ENCODE measurements at places on chromosomes 3 and 15.
A peak's percentile ranks its signal among the peaks of the same experiment; 100 is the strongest.

- DNase-seq, result no peak
Observed at GRCh38 chr15:72397796-72398588, at the start of gene TMEM202. Gene TMEM202, plus strand, starts transcription at chr15:72398305. Its CDS starts 22 bp downstream, at chr15:72398327.

GRCh38 chr3:127444761-127445160 lies 145.8 kb downstream of the TPRA1 start:
- DNase-seq, result no peak

DNA sequence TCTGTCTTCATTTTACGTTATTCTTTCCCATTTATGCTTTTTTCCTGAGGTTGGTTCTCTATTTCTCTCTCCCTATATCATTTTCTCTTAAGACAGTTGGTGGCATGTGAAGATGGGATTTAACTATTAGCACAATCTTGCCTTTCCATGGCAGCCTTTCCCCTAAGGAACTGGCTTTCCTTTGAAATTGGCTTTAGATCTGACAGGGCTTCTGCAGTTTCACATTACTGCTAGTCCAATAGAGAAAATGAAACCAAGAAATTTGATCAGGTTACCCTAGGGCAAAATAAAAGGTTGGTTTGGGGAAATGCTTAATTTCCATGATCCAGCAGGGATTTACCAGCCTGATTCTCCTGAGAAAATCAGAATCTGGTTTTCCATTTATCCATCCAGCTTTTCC lies 22.7 kb upstream of the CHL1 start:
- no peak for DNase-seq

DNA sequence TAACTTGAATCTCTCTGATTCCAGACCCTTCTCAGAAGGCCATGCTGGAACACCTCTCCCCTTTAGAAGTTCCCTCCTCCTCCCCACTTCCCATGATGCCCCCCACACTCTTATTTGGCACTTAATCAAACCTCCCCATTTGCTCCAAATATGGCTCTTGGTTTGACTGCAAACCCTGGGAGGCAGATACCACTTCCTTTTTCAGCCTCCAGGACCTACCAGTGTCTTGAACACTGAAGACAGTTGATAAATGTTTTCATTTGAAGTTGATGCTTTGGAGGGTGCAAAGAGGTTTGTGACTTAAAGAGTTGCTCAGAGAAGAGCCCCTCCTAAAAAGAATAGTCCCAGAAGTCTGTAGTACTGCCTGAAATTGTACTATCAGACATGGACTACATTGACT lies 61.5 kb downstream of the SEMA5B start:
- no peak for DNase-seq

DNA sequence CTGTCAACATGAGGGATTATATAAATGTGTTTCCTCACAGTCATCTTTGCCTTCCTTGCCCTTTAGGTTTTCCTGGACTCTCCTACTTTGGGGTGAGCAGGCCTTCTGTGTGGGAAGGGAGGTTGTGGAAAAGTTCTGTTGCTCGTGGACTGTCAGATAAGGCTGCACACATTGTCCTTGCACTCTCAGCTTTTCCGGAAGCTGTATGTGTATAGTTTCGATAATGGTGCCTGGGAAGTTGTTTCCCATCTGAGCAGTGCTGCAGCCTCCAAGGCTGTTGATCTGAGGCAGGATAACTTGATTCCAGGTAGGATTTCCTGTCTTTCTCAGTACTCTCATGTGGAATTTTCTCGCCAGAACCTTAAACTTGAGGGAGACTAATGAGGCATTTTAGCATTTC lies 297.8 kb upstream of the AZI2 start:
- no peak for DNase-seq

DNA sequence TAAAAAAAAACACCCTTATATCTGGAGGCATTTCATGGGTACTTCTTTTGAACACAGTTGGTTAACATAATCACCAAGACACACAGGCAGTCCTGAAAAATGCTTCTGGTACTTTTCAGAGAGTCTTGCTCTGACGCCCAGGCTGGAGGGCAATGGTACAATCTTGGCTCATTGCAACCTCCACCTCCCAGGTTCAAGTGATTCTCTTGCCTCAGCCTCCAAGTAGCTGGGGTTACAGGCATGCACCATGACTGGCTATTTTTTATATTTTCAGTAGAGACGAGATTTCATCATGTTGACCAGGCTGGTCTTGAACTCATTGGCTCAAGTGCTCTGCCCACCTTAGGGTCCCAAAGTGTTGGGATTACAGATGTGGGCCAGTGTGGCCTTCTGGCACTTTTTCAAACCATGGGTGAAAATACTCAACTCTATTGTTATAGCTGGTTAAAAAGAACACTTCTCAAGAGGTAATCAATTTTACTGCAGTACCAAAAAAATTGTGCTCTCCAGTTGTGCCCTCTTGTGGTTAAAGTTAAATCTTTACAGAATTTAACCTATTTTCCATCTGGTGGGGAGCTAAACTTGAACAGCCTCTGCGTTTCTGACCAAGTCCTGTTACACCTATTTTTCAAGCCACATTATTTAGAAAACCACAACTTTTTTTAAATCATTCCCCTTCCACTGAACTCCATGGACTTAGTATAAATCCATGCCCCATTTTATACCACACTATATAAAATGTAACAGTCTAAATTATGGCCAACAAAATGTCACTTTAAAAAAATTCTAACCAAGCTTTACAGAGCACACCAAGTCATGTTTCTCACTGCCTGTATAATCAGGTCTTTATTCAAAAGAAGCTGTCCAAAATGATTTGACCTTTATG lies 1.2 kb upstream of the SNAPC5 start:
- DNase-seq, result no peak

DNA sequence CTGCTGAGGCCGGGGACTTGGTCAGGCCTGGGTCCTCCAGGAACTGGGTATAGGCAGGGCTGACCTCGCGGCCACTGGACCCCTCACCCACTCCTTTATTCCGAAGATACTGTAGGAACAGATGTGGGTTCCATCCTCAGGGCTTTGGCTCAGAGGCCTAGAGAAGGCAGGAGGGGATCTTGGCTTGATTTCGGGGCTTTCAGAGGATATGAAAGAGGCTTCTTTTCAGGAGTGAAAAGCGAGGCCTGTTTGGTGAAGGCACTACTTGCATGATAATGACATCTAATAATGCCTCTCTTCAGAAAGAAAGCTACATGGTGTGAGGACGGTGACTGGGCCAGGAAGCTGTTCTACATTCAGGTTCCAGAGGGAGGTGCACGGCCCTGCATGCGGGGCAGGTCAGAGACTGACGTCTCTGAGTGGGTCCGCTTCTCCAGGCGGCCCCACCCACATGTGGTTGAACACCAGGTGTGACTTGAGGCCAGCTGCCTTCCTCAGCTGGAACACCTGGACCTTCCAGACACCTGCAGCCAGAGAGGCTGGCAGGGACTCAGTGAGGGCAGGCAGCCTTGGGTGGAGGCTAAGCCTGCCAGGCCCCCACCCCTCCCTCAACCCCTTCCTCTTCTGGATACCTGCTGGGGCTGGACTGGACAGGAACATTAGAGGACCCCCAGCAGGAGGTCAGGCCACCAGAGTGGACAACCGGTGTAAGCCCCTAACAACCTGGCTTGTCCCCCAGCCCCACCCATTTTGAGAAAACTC lies 31.1 kb upstream of the HHATL start:
- DNase-seq, result no peak

DNA sequence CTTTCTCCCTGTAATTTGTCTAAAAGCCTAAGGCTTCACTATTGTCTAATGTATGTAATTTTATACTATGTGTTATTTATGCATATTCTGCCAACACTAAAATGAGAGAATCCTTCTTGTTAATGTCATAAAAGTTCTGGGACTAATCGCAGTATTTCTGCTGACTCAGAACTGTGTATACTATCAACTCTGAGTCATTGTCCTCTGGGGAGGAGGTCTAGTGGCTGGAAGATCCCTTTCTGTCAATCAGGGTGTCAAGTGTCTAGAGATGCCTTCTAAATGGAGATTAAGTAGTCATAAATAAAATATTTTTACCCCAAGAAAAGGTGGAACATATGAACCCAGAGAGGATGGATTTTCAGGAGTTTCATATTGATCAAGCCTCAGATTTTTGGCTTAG lies 473.4 kb downstream of the AGBL1 start:
- DNase-seq, result no peak

GRCh38 chr15:39358441-39359041 lies 222.3 kb upstream of the THBS1 start:
- no peak for DNase-seq

GRCh38 chr3:115695090-115695489 lies 71.8 kb downstream of the GAP43 start:
- DNase-seq, result no peak

DNA sequence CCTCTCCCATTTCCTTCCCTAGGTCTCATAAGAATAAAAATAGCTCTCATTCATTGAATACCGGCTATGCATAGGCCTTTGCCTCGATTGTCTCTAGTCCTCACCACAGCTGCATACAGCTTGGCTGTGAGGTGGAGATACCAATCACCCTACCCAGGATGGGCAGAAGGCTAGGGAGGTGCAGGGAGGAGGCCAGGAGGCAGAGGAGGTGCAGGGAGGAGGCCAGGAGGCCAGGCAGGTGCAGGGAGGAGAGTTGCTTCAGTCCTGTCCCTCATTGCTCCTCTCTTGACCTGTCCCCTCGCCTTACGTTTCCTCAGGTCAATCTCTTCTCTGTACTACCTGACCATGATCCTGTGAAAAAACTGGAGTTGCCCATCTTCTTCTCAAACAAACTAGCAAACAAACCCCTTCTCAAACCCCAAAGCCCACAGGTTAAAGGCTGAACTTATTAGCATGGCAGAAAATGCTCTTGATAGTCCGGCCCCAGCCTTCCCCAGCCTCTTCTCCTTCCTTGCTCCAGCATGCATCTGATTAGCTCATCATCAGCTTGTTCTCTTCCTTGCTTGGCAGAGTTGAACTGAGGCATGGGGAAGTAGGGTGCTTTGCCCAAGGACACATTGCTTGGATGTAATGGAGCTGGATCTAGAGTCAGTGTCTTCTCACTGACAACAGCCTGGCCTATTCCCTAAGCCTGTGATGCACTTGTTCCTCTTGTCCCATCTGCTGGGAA lies 15.8 kb downstream of the PODXL2 start:
- no peak for DNase-seq

- no peak for DNase-seq
Observed at GRCh38 chr15:37103475-37104423, 3.4 kb upstream of the MEIS2 start.

- no peak for DNase-seq
Observed at GRCh38 chr3:14477311-14477935, 62.7 kb downstream of the GRIP2 start.

GRCh38 chr3:11050666-11051323 lies 58.2 kb downstream of the SLC6A1 start:
- DNase-seq, result no peak

- peak; percentile 42 for DNase-seq
Observed at GRCh38 chr3:107525644-107526305, 3.0 kb downstream of the BBX start.

- DNase-seq, result no peak
Observed at GRCh38 chr15:74144153-74144775, 13.9 kb downstream of the ISLR2 start.

- no peak for DNase-seq
Observed at GRCh38 chr3:16329826-16330129, 64.8 kb downstream of the OXNAD1 start.
